Stimulated activated CD8-positive, alpha-beta memory T cell treated with anti-CD3 and anti-CD28 coated beads, Interleukin-7, amount 100 ng/mL, for 1 hour (primary cell): ENCODE measurements at places on chromosomes 6 and 20.
A peak's percentile ranks its signal among the peaks of the same experiment; 100 is the strongest.

DNA sequence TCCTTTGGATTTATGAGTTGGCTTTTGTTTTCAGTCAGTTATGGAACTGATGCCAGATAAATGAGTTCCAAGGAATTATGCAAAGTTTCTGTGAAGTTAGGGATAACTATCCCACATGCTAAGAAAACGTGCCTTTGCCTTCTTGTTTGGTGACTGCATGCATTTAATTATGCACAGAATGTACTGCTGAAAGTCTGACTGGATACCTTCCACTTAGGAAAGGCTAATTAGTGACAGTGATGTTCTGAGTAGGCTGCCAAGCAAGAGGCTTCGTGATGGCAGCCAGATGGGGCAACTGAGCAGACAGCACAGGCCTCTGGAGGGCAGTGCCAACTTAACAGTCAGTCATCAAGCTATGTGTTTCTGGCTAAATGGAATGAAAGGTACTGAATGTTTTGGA, 289.9 kb downstream of the CD109 start:
- DNase-seq, result no peak

DNA sequence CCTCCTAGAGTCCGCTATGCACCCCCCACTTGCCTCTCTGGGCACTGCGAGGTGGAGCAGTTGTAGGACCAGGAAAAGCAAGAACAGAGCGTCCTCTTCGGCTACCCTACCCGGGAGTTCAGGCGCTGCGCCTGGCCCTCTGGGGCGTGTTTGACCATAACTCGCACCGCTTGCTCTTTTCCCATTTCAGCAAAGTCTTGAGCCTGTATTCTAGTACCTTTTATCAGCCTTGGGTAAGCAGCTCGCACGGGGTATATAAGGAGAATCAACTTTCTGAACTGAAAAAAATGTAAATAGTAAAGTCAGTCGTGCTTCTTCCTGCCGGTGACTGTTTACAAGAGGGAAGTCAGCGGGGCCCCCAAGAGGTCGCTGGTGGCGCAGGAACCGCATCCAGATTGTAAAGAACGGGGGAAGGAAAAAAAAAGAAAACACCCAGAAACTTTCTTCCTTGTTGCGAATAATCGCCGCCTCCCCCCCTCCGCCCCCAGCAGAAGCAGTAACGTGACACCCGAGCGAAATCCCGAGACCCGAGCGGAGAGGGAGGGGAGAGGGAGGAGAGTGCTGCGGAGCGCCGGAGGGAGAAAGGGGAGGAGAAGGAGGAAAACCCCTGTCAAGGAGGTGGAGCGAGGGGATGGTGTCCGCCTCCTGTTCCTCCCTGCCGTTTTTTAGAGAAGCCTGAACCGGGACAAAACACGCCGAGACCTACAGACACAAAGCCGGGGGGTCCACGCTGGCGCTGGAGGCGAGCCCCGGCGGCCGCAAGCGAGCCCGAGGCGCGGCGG, at the start of gene UST:
UST (plus strand) TSS at position 668 of the 782 bp plus-strand sequence. CDS start 401 bp downstream, outside the sequence.
- no peak for DNase-seq

GRCh38 chr20:46215913-46216707, 92.2 kb downstream of the CDH22 start:
- no peak for DNase-seq

DNA sequence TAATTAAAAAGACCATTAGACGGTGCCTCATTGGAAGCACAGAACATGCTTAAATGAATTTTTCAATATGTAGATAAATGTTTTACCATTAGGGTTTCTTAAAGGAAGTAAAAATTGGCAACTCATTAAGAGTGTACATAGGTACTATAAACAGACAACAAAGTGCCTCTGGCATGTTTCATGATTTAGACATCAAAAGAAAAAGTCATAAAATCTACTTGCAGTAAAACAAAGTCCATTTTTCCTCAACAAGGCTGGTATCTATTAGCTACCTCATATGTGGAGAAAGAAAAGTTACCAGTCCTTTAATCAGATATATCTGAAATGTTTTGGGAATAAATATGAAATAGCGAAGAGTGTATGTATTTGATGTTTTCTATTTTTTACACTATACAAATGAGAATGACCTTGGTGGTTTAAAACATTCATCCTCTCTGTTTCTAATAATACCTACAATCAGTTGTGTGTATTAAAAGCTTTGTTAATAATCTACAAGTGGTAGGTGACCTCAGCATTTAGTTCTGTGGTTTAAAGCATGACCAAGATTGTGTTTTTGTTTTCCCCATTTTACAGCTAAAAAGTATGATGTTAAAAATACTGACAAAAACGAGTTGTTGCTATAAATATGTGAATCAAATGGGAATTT, 87.5 kb downstream of the HDGFL1 start:
- no peak for DNase-seq

- DNase-seq, result no peak
Observed at GRCh38 chr20:31704225-31705119, 18.2 kb downstream of the BCL2L1 start.

GRCh38 chr6:81909162-81909561, 156.7 kb upstream of the TENT5A start:
- DNase-seq, result no peak

DNA sequence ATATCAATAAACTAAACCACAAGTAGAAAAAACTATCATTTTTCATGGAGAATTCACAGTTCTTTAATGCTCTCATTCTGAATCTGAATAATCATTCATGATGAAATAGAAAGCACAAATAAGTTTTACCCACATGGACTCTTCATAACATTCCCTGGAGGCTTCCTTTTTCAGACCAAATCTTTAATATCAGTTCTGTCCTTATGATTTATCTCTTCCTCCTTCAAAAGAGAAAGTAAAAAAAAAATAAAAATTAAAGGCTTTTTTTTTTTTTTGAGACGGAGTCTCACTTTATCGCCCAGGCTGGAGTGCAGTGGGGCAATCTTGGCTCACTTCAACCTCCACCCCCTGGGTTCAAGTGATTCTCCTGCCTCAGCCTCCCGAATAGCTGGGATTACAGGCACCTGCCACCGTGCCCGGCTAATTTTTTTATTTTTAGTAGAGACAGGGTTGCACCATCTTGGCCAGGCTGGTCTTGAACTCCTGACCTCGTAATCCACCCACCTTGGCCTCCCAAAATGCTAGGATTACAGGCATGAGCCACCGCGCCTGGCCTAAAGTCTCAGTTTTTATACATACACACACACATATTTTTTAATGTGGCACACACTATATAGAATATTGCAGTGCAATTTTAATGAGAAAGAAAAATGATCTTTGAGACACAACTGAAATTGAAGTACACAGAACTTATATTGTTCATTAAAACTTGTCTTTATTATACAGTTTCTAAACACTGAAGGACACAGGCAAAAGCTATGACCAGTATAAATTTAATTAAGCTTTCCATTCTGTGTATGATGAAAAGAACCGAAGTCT, 31.9 kb upstream of the ZNF217 start:
- DNase-seq, result no peak

GRCh38 chr20:47452736-47453161, 48.9 kb upstream of the NCOA3 start:
- no peak for DNase-seq

DNA sequence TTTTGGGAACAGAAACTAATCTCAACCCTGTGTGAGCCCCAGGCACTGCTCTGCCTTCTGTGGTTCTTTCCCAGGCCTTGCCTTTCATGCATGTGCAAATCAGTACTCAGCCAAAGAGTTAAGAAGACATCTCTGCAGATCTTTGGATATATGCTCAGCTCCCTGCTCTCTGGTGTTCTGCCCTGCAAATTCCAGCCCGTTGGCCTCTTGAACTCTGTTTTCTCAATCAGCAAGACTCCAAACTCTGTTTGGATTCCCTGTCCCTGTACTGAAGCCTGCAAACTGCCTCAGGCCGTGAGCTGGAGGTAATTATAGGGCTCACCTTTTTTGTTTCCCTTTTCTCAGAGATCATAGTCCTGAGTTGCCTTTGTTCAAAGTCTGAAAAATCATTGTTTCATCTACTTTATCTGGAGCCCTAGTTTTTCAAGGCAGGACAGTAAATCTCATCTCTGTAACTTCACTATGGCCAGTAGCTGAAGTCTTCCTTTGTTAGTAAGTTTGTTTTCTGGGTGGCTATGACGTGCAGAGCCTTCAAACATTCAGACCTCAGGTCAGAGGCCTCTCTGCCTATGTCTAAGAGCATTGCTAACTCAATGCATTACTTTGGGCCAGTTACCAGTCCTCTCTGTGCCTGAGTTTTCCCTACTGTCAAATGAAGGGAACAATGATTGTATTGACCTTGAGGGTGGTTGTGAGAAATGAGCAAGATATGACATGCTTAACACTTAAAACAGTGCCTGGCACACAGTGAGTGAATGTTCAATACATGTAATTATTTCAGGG, 15.9 kb upstream of the MDFI start:
- no peak for DNase-seq

- DNase-seq, result no peak
Observed at GRCh38 chr20:44723391-44723790, 8.2 kb downstream of the CCN5 start.

GRCh38 chr6:44237021-44237812, 9.7 kb upstream of the HSP90AB1 start:
- DNase-seq, result no peak

DNA sequence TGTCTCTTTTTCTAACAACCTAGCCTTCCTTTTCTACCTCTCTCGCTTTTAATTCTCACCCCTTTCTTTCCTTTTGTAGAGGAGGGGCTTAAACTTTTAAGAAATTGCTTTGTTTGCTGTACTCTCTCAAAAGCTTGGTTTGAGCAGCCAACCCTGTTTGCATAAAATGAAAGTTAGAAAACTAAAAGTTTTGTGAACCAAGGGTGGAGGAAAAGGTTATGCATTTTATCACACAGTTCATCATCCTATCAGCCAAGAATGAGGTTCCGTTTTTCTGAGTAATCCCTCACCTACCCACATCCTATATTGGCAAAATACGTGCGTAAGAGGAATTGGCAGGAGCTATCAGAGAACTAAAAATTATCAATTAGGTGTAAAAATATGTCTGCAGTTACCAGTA, 42.8 kb upstream of the LOC128125822 start:
- no peak for DNase-seq

DNA sequence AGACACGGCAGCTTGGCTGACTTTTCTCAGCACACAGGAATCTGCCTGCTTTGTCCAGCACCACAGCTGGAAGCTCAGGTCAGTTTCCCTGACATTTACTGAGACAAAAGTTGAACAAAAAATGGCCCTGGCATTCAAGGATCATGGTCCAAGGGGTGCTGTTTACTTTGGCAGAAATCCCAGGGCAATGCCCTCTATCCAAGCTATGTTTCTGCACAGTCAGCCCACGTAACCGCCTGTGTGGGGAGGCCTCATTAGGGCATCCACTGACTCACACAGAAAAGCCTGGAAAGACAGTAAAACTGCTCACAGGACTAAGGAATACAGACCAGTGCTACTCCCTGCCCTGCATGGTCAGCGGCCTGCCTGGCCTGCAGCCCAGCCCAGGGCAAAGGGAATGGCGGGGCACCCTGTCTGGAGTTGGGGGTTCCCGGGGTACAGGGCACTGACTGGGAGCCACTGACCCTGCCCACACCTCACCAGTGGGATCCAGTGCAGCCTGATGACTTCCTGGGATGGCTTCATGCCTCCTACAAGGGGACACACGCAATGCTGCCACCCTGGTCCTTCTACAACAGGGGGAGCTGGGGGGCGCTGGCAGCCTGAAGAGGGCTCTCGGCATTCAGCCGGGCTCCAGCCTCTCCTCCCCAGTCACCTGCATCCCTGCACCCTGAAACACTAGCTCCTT, 77.1 kb downstream of the NINL start:
- no peak for DNase-seq

DNA sequence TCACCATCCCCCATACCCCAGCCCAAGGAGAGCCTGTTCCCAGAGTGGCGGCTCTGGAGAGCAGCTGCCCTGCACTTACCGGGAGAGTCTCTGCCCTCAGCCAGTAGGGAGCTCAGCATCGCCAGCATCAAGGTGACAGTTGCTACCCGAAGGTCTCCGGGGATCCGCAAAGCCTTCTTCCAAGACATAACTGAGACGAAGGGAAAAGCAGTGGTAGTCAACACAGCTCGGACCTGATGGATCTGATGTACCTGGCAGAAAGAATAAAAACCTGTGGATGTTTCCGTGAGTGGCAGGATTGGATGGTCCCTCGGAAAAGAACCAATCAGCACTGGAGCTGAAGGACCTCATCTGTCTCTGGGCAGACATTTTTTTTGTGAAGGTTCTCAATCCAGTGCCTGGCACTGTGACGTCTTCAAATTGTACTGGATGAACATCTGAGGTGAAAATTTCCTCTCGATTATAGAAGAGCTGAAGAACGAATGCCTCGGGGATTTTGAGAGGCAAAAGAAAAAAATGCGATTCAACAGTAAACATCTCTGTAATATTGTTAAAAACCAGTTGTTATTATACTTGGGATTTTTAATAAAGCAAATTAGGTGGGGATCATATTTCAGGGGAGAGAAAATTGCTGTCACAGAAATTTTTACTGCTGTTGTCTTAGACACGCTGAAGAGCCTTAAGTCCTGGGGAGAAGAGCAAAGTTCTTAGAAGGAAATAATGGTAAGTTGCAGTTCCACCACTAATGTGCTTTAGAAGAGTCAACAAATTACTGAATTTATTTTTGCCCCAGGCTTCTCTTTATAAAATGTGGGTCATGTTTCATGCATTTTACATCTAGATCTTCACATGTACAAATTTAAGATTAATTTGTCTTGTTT, at the start of gene HLA-DQB1:
HLA-DQB1 (minus strand) TSS at position 238 of the 881 bp plus-strand sequence; CDS start at position 188, 50 bp downstream.
- peak; percentile 13 for DNase-seq

- DNase-seq, result no peak
Observed at GRCh38 chr6:110068592-110068967, 90.5 kb downstream of the GPR6 start.

GRCh38 chr20:14470231-14470899, 133.0 kb upstream of the FLRT3 start:
- no peak for DNase-seq

DNA sequence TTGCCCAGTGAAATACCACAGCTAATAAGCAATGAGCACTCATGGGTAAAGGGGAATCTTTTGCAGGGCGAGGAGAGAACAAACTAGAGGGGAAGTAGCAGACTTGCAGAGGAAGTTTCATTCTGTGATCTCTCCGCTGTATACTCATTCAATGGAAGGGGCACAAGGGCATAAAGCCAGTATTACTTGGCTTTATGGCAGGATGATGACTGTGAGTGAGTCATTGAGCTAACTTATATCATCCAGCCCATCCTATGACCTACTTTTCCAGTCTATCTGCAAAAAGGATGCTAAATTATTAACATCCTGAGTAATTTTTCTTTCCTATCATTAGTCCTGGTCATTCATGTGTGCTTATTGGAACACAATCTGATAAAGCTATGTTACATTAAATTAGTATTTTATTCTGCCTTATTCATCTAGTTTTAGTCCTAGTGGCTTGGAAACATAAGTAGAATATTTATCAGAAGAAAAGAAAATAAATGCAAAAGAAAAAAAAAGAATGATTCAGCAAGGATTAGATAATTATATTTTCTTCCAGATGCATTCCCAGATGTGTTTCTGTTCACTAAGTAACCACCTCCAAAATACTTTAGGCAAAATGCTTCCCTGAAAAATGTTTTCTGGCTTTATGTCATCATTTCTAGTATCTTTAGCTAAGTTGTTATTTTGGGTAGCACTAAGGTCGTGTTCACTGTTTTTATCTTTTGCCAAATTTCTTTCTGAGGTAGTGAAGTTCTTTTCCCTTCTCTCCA, 471.7 kb downstream of the CDKAL1 start:
- DNase-seq, result no peak
